NCI-H69 (cell line): ENCODE measurements at places on chromosomes 5 and 9.
A peak's percentile ranks its signal among the peaks of the same experiment; 100 is the strongest.

DNA sequence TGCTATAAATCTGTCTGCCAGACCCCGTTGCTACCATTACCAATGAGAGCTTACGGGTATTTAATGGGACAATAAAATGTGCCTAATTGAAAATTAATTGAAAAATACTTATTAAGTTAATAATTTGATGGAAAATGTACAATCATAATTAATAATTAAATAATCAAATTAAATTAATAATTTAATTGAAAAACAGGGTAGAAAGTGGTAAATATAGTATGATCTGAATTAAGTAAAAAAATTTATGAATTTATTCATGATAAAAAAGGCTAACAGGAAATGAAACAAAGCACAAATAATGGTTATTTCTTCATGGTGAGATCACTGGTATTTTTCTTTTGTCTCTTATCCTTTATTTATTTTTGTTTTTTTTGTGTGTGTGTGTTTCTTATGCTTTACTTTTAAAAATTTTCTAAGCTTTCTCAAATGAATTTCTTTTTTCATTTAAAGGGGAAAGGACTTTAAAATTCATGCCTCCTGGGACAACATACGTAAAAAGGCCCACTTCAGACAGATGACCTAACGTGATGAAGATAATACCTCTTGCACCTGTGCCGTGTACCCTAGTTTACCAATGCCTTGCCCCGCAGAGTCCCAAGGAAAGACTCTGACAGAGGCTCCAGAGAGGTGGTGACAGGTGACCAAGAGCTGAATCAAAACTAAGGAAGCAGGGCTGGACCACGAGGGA, 24.0 kb upstream of the RXRA start:
- no peak for DNase-seq

DNA sequence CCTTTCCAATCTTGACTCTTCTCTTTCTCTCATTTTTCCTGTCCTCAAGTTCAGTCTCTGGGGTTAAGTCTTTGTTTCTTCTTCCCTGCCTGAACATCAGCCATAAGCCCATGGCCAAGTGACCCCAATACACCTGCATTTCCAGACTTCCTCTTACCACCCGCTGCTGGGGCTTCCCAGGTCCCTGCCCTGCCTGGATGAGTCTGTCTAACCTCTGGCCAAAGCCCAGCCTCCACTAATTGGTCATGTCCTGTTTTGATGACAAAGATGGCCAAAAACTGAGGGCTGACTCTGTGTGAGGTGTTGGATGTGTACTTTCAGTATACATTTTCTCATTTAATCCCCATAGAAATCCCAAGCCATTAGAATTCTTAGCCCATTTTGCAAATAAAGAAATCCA, 47.3 kb downstream of the SH3TC2 start:
- DNase-seq, result no peak

DNA sequence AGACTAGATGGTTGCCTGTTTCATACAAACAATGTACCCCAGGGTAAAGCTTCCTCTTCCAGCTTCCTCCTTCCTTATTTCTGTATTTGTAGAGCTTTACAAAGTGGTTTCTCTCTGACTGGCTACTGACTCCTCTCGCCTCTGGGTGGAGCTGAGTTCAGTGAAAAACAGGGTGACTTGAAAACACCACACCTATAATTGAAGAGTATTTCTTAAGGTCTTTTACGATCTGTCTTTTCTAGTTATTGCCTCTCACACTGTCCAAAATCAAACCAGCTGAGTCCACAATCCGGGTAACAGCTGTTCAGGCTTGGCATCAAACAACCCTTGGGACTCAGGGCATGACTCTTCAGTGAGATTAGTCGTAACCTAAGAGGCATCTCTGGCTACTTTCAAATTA, 200.4 kb downstream of the ARRDC3 start:
- DNase-seq, result peak; percentile 75

- no peak for DNase-seq
These were observed 439.3 kb upstream of the DAB2 start for GRCh38 chr5:39863926-39864552.

DNA sequence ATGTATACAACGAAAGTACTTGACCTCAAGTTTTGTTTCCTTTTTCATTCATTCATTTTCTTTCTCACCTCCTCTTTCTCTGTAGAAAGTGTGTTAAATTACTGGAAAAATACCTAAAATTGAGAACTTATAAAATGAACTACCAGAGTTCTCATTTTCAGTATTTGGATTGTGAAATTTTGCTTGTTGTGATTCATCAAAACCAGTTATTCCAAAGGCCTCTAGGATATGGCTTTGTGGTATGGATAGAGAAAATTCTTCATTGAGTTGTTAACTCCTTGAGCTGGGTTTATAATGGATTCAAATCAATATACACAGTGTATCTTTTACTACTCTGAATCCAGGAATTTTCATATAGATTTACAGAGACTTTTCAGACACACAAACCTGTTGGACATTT, 287.6 kb downstream of the KDM4C start:
- DNase-seq, result no peak

DNA sequence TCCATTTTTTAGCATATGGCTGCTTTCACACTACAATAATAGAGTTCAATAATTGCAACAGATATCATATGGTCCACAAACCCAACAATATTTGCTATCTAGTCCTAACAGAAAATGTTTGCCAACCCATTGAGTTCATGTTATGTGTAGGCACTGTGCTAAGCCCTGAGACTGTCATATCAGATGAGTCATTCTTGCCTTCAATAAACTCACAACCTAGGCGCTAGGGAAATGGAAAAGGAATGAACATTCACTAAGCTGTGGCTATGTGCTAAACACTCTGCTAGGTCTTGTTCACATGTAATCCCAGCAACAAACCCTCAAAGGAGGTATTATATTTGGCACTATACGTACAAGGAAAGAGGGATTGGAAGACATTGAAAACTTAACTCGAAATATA, 8.4 kb upstream of the TIMD4 start:
- DNase-seq, result no peak
